Stimulated activated CD8-positive, alpha-beta memory T cell treated with anti-CD3 and anti-CD28 coated beads, Interleukin-2, amount 100 ng/mL, for 1 hour (primary cell): ENCODE measurements at places on chromosomes 16 and 17.

- no peak for DNase-seq
Observed at GRCh38 chr17:76500747-76501017, 541 bp downstream of the RHBDF2 start.

- no peak for DNase-seq
Observed at GRCh38 chr17:45755050-45755449, 29.1 kb upstream of the CRHR1 start.

DNA sequence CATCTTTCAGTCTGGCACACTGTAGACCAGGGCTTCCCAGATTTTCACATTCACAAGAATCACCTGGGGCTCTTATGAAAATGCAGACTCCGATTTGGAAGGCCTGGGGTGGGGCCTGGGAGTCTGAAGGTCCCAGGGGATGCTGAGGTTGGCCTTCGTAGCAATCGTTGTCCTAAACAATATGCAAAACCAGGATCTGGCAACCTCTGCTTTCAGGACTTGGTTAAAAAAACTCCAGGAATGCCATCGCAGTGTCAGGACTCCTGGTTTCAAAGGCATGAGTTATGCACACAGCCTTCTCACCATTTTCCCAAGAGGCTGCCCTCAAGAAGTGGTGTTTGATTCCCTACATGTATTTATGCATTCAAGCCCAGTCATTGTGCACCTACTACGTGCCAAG is 6.7 kb downstream of the CLEC19A start:
- no peak for DNase-seq

- DNase-seq, result no peak
Observed at GRCh38 chr16:11104168-11105037, 151.6 kb downstream of the SOCS1 start.

DNA sequence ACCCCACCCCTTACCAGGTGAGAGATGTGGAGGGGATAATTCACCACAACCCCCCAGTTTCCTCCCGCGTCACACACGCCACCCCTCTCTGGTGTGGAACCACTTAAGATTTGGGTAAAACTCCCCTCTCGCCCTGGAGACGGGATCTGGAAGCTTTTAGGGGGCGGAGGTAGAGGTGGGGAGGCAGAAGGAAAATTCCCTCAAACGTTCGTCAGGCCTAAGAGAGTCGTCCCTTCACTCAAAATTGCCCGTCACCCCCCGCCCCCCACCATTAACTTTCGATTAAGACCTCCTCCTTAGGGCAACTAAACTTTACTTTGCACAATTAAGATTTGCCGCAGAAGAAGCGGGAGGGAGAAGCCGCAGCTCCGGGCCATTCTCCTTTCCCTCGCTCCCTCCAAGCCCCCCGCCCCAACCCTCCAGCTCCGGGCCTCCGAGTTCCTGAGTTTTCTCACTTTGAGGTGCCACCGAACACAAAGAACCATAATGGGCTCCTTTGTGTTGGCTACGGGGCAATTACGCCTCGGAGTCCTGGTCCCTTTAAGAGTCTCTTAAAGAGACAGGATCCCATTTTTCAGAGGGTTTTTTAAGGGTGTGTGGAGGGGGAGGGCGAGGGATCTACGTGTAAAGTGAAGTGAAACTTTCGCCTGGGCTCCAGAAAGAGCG is 985 bp upstream of the FZD2 start:
- no peak for DNase-seq

GRCh38 chr17:57644326-57644725 is 100.8 kb downstream of the CCDC182 start:
- no peak for DNase-seq

DNA sequence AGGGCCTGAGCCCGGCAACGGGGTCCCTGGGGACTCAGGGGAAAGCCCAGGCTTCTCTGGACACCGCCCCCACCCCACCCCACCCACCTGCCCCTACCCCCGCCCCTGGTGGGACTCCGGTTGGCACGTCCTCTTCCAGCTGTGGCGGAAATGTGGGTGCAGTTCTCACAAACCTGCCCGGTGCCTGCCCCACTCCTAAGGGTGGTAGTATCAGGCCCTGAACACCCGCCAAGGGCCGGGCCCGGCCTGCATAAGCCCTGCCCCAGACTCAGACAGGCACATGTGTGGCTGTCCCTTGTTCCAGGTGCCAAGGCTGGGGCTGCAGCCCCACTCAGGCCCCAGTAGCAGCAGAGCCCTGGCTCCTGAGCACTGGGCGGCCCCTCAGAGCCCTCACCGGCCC is 58.1 kb downstream of the ACTG1 start:
- no peak for DNase-seq

DNA sequence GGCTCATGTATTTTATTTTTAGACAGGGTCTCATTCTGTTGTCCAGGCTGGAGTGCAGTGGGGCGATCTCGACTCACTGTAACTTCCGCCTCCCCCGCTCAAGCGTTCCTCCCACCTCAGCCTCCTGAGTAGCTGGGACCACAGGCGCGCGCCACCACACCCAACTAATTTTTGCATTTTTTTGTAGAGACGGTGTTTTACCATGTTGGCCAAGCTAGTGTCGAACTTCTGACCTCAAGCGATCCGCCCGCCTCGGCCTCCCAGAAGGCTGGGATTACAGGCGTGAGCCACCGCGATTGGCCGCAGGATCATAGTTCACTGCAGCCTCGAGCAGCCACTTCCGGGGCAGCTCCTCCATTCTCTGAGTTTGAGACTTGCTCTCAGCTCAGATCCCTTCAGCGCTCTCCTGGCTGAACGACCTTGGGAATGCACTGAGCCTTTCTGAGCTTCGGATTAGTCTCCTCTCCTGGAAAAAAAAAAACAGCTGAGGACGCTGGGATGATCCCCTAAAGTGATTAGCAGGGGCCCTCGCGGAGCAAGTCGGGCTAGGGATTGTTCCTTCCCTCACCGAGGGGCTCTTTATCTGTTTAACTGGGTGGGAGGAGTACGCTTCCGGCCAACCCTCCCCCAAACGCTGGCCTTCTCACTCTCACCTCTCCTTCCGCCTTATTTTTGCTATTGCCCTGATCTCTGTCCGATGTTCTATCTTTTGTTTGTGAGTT is 1.1 kb upstream of the PKMYT1 start:
- DNase-seq, result no peak

DNA sequence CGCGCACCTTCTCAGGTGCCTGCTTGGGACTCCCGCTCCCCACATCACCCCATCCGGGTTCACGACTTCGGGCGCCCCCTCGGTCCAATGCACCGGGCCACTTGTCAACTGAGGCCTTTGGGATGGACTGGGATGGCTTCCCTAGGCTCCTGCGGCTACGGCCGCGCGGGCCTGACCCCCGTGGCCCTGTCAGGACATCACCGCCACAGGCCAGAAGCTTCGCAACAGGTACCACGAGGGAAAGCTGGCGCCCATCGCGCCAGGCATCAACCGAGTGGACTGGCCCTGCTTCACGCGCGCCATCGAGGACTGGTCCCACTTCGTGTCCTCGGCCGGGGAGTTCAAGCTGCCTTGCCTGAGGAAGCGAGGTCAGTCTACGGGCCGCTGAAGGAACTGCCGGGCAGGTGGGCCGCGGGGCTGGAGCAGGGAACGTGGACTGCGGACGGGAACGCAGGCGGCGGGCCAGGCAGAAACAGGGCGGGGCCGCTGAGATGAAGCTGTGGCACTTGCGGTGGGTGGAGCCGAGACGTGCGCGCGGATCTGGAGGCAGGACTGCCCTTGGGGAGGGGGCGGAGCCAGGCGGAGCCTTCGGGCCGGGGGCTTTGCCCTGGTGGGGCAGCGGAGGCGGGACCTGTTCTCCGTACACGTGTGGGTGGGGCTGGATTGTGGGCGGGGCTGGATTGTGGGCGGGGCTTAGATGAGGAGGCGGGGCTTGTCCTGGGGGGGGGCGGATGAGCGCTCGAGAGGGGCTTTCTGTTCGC is 13.7 kb upstream of the CNGB1 start:
- DNase-seq, result peak; percentile 76

DNA sequence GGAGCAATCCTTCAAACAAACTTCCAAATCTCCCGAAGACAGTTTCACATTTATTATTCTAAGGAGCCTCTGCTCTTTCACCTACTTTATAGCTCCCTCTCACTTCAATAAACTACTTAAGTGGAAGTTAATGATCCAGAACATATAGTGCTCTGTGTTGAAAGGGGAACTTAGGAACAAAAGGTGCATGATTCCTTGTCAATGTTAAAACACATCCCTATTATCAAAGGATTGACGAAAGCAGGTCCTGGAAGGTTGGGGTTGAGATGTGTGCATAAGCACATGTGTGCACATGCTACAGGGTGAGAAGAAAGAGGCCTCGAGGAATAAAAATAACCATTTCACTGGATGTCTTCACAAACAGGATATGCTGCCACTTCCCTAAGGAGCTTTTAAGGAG is 170.3 kb downstream of the SLC39A11 start:
- no peak for DNase-seq

DNA sequence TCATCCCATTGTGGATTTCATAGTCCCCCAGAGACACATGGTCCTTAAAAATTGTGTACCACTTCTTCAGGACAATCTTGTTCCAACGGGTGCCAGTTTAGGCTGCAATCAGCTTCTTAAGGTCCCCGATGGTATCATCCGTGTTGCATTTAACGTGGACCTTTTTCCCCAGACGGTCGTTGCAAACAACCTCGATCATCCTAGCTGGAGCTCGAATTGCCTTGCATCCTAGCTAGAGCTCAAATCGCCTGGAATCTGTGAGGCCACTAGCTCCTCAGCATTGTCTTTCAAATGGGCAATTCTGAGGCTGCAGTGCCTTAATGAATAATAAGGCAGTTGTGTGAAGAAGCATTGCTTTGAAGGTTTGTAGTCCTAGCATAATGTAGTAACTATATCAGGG is 37.7 kb upstream of the RHBDL3 start:
- no peak for DNase-seq

- no peak for DNase-seq
Observed at GRCh38 chr17:40819528-40820125, 2.8 kb downstream of the KRT10 start.

- DNase-seq, result no peak
Observed at GRCh38 chr16:85879975-85880831, 18.8 kb upstream of the IRF8 start.

DNA sequence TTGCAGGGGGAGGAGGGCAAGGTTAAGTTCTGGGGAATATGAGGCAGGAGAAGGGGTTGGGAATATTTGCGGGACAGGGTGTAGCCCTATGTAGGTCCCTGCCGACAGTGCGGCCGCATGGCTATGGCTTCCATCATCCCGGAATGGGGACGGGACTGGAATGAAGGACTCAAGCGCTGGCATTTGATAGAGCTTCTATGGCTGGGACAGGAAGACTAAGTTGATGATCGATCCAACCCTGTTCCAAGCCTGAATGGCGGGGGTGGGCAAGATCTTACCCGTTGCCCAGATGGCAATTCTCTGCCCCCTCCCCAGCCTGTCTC is 47.1 kb downstream of the SRCIN1 start:
- DNase-seq, result no peak

DNA sequence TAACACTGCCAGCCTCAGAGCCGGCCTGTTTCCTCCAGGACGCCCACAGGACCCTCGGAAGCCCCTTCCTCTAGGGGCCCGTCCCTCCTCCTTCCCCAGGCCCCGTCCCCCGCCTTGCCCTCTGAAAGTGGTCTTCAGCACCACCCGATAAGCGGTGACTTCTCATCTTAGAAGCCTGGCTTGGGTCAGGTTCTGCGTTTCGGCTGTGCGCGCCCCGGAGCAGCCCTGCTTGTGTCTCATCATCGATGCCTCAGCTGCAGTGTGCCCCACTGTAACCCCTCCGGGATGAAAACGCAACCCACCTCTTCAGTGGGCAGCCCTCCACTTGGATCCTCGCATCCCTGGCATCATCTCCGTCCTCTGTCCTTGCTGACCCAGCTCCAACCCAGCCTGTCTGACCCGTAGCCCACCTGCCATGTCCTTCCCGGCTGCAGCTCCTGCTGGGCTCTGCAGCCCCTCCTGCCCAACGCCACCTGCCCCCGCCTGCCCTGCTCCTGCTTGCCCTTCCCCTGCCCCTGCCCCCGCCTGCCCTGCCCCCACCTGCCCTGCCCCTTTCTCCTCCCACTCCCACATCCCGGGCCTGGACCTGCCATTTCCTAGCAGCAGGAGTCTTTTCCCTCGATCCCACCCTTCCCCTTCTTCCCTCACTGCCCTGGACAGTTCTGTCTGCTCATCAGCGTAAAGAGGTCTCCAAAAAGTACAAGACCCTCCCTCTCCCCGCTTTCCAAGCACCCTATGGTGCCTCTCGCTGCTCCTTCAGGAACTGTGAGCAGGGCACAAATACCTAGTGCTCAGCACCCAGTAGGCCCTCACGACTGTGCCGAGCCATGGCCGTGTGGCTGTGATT is 112.5 kb upstream of the CHMP6 start:
- no peak for DNase-seq

DNA sequence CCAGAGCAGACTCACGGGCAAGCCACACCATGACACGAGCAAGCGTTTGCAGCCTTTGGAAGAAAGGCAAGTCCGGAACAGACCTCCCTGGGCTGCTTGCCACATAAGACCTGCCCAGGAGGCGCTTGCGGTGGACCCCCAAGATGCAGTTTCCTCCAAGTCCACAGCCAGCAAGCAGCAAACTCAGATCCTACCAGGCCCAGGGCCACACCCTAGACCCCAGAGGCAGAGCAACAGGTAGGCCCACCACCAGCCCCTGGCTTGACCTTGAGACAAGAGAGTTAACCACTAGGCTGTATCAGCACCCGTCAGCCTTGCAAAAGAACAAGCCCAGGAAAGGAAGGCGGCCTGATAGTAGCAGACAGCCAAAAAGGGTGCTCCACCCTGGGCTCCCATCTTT is 2.3 kb downstream of the FAAP100 start:
- no peak for DNase-seq

DNA sequence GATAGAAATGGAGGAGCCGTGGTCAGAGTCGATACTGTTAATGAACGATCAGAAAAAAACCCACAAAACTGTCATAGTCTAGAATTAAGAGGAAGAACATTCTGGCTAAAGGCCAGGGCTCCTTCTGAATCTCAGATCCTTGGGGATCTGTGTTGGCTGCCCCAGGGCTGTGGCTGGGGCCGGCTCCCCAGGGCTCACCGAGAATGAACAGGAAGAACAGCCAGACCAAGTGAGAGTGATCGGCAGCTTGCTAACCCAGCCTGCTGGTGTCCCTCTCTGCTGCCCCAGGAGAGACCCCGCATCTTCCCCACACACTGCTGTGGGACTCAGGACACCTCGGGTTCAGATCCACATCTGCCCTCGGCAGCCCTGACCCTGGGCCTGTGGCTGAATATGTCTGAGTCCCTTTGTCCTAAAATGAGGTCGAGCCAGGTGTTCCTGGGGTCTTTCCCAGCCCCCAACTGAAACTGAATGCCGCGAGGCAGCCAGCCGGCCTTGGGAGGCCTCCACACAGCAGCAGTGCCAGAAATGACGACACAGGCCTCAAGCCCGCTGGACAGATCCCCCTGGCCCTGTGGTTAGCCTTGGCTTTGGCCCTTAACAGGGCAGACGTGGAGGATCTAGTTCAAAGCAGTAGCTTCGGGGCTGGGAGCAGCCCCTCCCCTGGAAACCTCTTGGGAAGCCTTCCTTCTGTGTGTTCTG is 23.9 kb upstream of the CLEC18A start:
- DNase-seq, result no peak
